ENCODE measurements at places on chromosomes 1 and 21.

GRCh38 chr1:160567858-160568682 lies 11.2 kb downstream of the CD84 start:
- no peak for DNase-seq

- DNase-seq: no peak
Measured at GRCh38 chr1:207966521-207966920, 55.6 kb upstream of the CD34 start.

DNA sequence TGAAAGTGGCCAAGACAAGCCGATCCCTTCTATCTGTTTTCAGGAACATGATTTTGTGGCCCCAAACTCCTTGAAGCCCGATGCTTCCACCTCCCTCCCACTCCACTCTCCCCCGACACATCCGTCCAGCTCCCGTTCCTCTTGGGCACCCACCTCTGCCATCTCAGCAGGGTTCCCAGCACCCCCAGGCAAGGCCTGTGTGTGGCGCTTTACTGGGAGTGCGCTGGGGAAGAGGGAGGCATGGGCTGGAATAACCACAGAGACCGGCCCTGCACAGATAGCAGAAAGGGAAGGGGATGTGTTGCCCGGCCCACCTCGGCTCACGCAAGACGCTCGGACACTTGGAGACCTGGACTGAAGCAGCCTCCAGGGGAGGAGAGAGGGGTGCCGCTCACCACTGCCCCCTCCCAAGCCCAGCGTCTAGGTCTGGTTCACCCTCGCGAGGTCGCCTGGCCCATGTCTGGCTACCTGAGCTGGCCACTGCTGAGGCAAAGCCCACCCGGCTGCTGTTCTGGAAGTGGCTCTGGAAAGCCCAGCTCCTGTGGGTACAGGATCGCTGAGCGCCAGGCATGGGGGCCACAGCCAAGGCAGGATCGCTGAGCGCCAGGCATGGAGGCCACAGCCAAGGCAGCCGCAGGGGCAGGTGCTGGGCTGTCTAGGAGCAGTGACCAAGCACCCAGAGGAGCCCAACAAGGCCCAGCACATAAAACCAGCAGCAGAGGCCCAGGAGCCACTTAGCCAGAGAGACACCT lies 23.8 kb upstream of the COL18A1 start:
- DNase-seq: no peak

- DNase-seq: no peak
Measured at GRCh38 chr21:34649400-34649799, 19.4 kb upstream of the CLIC6 start.

- no peak for DNase-seq
Measured at GRCh38 chr1:54158071-54158470, 5.3 kb upstream of the CDCP2 start.

DNA sequence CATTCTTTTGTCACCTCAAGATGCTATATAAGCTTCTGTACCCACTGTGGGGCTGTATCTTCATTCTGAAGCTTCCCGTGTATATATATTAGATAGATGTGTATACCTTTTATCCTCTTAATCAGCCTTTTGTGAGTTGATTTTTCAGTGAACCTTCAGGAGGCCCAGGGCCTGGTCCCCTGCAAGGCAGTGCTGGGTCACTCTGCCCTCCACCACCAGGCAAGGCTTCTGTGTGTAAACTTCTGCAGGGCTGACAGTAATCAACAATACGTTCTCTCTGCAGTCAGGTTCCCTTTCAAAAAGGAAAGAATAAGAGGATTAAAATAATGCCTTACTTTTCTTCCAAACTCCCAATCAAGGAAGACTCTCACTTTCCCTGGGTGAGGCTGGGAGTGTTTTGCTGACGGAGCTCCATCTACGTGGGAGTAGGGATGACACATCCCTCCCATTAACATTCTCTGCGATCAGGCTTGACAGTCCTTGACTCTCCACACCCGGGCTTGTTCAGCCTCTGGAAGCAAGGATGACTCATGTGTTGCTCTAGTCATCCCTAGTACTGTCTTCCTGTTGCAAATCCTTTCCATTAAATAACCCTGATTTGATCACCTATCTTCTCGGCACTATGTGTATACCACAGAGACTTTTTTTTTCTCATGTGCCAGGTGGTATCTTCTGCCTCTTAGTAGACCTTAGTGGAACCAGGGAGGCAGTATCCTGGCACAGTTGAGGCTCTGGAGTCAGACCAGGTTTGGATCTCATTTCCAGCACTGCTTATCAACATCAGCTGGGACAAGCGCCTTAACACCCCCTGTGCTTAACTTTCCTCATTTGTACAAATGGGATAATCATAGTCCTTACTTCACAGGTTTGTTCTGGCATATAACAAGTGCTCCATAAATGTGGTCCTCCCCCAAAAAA lies 70.3 kb upstream of the KCNK1 start:
- no peak for DNase-seq

DNA sequence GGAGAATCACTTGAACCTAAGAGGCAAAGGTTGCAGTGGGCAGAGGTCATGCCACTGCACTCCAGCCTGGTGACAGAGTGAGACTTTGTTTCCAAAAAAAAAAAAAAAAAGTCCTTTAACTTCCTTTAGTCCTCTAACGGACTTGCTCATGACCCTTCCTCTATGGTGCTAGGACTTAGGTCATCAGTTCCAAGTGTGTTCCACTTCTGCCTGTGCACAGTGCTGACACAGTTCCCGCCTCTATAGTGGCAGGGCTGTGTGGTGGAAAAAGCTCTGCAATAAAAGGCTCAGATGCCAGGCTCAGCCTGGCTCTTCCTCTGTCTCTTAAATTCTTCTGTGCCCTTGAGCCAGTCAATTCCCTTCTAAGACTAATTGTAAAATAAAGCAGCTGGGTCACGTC lies 22.0 kb downstream of the CC2D1B start:
- no peak for DNase-seq
